ENCODE measurements at places on chromosomes 5 and 9.

DNA sequence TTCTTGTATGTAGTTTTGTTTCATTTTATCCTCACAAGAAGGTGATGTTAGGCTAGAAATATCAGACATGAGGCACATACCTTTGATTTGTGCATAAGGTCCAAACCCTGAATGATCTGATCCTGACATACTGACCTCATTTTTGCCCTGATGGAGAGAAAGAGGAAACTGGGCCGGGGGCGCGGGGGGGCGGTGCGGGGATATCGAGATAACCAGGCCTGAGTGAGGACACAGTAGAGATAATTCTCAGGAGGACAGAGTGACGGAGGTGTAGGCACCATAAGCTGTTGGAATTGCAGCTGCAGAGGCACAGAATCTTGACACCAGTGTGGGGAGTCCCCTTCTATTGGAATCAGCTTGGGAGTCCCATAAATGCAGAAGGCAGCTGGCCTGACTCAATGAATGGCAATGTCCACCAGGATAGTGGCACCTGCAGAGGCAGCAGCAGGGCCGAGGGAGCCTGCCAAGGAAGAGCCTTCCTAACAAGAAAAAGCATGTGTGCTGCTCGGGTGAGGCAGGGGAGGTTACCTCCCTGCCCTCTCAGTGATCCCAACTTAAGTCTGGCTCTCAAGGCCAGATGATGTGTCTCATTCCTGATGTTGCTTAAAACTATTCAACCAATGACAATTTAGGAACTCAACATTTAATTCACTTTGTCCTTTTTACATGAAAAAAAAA lies 234.3 kb upstream of the MSX2 start:
- DNase-seq = no peak

DNA sequence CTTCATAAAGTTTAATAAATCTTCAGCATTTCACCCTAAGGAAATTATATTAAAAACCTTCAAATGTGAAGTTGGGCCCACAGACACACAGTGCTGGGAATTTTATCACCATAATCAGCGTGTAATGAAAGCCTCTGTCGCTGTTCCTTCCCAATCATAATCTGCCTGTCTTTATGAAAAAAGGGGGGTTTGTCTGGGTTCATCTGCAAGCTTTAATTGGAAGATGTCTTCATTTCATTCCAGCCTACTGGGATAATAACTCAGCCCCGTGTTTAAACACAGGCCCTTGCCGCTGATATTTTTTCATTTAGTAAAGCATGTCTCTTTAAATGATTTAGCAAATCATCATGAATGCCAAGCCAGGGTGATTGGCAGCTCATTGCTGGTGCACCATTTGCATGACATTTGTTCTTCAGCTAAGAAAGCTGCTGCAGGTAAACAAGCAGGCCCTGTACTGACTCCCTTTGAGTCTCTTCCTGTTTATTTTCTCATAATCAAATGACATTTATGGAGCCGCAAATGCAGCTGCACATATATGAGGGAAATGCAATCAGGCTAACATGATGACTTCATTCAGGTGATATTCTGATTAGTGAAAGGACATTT lies 362.9 kb upstream of the TLE4 start:
- no peak for DNase-seq

- no peak for DNase-seq
These were observed 1.2 kb upstream of the NSD1 start for GRCh38 chr5:177132136-177133095.

- DNase-seq = no peak
These were observed 164.5 kb downstream of the MED27 start for GRCh38 chr9:131915181-131915580.

- peak; percentile 96 for DNase-seq
These were observed 38.5 kb upstream of the SLC44A1 start for GRCh38 chr9:105205787-105206495.

GRCh38 chr5:177489119-177489716 lies 8.2 kb downstream of the PDLIM7 start:
- DNase-seq = no peak
